ENCODE measurements at places on chromosomes 2 and 18.

DNA sequence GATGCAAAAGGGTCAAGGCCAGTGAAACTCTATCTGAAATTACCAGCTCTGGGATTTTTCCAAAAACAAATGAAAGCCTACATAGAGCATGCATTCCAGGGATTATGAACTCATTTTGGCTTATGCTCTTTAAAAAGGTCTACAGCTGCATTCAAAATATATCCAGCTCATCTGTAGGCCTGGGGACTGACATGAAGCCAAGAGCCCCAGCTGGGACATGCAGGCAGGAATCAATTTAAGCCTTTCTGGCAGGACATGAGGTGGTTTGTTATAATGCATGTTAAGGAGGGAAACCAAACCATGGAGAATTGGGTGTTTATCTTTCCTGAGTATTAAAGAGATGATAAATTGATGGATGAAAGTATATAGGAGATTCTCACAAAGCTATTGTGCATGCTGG lies 164.5 kb downstream of the RBM43 start:
- DNase-seq: no peak

DNA sequence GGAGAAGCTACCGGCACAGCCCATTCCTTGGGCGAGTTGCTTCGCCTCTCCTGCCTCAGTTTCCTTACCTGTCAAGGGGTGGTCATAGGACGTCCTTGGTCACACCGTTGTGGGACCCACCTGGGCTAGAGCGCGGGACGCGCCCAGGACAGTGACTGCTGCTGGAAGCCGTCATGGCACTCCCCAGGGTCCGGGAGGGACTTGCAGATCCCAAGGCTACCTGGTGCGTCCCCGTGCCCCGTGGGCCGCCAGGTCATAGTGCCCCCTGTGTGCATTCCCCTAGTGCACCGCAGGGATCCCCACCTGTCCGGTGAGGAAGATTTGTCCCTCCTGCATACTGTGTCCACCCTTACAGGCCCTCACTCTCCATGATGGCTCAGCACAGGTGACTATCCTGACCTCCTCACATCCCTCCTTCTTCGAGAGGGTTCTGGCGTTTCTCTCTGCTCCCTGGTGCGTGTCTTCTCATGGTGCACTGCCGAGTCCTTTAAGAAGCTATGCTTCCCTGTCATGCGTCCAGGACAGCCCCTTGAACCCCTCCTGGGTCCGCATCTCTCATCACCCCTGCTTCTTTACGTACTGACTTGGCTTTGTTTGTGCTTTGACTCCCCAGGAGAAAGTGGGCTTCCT lies 886 bp upstream of the STK25 start:
- no peak for DNase-seq

- DNase-seq: no peak
These were observed 71.2 kb downstream of the SLC9A4 start for GRCh38 chr2:102544182-102544581.

GRCh38 chr2:176643646-176644045 lies 374.4 kb downstream of the MTX2 start:
- DNase-seq: no peak

All from DMS 273 treated with DMSO at 0.1 percent for 48 hours (cell line).